Activated T-cell treated with anti-CD3 and anti-CD28 coated beads for 24 hours (primary cell): ENCODE measurements at places on chromosomes 7 and 10.

GRCh38 chr7:104838537-104839299 is 175.3 kb upstream of the KMT2E start:
- DNase-seq, result no peak

DNA sequence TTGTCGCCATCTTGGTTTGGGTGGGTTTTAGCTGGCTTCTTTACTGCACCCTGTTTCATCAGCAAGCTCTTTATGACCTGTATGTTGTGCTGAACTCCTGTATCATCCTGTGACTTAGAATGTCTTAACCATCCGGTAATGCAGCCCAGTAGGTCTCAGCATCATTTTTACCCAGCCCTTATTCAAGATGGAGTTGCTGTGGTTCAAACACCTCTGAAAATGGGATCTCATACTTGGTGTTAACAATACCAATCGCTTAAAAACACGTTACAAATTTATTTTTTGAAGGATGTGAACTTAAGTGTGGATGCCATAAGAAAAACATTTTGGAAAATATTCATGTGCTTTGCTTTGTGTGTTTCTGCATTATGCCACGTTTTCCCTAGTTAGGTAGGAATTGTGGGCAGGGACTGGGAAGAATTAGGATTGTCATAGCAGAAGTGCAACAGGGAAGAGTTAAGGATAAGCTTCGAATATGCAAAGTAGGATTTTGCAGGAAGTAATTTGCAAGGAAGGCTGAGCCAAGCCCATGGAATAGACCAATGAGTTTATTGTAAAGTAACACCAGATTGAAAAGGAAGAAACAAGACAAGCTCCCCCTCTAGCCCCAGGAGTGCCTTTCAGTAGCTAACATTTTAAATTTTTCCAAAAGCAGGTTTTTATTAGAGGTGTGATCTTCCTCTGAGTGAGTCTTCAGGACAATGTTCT is 56.4 kb downstream of the PRR15 start:
- no peak for DNase-seq

DNA sequence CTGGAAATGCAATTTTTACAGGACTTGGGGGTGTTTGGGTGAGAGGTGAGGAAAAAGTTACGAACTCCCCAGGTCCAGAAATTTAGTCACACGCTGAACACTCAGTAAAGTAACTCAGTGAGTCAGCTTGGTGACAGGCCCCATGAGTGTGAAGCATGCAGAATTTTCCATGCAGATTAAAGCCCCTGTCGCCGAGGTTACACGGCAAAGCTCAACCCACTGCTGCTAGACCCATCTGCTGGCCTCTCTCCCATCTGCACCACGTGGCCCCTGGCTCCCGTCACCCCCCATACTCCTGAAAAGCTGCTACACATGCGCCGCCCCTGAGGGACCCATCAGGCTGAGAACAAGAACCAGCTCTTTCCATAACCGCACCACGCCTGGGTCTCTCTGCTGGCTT is 7.0 kb upstream of the MMP21 start:
- no peak for DNase-seq

DNA sequence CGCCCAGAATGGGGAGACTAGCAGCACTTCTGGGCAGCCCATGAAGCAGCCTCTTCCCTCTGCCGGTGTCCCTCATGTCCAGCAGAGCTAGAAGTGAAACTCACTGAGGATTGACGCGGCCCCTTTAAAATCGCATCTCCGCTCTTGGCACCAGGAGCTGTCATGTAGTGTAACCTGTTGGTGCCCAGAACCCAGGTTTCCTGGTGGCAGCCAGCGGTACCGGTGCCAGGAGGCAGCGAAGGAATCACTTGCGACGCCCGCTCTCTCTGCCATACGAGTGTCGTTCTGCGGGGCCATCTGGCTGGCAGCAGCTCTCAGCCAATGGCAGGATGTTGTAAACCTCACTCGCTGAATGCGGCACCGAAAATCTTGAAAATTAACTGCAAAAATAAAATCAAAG is 82.7 kb downstream of the CUX1 start:
- DNase-seq, result no peak

DNA sequence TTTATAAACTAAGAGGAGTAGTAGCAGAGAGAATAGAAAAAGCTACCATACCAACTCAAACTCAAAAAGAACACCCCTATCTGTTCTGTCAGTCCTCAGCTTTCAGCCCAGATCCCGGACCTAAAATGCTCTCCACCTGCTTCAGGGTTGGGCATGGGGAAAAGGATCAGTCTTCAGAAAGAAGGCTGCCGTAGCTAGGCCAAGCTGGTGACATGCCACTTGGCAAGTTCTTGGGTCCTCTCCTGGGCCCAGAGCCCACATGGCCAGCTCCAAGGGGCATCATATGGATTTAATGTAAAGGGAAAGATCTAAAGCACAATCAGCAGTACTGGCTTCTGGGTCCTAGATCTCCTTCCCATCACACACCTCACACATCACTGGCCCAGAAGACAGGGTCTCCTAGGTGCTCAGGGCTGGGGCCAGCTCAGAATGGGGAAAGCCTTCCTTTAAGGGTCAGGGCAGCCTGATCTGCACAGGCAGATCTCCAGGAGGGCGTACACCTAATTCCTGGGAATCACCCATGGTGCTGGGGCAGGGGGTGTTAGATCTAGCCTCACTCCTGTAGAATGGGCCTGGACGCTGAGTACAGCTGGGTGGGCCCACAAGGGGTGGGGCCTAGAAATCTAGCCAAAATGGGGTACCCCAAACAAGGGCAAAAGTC is 2.5 kb downstream of the VAX1 start:
- DNase-seq, result no peak

GRCh38 chr10:122341141-122341810 is 33.2 kb upstream of the PLEKHA1 start:
- no peak for DNase-seq

- DNase-seq, result no peak
These were observed 5.2 kb downstream of the GRID1 start for GRCh38 chr10:86361156-86362128.

DNA sequence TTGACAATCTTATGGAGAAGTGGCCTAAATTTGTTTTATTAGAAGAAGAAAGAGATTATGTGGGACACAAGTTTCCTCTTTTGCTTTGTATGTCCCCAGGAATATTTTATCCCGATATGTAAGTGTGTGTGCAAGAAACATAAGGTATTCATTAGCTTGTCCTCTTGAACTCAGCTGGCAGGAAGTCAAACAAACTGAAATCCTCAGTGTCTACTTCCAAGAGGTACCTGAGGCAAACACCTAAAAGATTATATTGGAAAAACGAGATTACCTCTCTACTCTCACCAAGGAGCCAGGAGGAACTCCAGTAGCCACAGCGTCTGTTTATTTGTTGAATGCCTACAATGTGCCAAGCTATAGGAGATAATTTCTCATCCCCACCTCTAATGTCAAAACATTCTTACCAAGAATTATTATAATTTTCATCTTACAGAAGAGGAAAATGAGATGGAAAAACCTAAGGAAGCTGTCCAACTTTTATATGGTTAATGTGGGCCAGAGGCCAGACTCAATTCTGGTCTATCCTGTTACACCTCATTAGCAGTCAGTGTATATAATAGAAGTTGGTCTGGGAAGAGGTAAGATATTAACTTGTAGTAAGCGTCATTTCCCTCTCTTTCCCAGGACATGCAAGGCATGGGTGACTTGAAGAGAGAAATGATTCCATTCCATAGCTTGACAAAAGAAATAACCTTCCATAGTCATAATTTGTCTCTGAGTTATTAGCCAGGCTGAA is 692.7 kb downstream of the MAGI2 start:
- DNase-seq, result no peak

DNA sequence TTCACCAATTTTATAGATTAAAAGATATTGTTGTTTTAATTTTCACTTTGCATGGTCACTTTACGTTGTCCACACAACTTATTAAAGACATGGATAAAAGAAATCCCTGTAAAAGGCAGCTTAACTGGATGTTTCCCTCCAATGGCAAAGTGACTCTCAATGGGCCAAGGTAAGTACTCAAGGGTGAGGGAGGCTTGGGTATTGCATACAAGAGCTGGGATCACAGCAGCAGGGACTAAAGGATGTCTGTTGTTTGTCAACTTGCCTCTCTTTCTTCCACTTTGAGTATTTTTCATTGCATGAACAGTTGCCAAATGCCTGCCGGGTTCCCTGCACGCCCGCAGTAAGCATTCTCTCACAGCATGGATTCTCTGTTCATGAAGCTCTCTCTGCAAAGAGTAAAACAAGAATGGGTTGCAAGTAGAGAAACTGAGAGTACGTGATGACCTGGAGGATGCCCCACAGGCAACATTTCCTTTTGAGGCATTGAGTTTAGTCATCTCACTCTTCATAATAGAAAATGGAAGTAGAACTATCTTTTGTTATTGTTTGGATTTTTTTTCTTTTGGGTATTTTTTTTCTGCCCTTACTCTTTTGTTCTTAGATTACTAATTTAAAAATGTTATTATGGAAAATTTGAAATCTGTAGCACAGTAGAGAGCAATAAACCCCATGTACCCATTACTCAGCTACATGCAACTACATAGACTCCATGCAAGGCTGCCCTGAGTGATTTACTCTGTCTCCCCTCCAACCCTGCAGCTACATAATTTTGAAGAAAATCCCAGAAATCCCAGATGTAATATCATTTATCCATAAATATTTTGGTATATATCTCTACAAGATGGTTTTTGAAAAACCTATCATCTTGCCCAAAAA is 26.3 kb downstream of the GPR141 start:
- DNase-seq, result no peak

DNA sequence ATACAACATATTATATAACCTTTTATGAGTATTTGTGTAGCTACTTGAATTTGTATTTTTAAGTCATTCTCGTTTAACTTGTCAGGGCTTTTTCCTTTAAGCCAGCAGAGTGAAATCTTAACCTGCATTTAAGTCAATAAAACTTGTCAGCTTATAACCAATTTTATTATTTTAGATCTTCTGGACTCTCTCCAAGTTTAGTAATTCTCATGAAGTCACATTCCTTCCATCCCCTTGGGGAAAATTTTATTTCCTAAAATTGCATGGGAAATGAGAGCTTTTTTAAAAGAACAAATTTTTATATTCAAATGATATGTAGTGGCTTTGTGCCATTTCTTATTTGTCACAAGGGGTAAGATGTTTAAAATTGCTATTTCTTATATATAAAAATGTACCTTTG is 74.0 kb downstream of the SEPTIN7 start:
- DNase-seq, result no peak

GRCh38 chr10:77220150-77220549 is 417.5 kb downstream of the KCNMA1 start:
- DNase-seq, result no peak

- DNase-seq, result no peak
These were observed 96.8 kb upstream of the PHYHIPL start for GRCh38 chr10:59079386-59080226.

DNA sequence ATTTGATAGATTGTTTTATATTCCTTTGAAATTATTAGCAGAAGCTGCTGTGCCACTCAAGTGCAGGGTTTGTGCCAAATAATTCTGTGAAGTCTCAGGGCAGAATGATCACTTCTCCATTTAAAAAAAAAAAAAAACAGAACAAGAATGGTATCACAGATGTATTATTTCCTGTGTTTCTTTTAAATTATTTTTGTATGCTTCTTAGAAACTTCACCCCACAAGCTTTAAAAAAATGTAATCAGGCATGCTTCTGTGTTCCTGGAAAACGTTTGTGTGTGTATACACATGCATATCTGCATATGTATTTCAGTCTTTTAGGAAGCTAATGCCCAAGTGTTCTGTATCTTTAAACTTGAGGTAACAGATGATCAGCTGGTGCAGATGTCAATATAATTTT is 6.3 kb upstream of the CD36 start:
- DNase-seq, result no peak

GRCh38 chr7:116209561-116210070 is 723 bp upstream of the TES start:
- DNase-seq, result no peak

DNA sequence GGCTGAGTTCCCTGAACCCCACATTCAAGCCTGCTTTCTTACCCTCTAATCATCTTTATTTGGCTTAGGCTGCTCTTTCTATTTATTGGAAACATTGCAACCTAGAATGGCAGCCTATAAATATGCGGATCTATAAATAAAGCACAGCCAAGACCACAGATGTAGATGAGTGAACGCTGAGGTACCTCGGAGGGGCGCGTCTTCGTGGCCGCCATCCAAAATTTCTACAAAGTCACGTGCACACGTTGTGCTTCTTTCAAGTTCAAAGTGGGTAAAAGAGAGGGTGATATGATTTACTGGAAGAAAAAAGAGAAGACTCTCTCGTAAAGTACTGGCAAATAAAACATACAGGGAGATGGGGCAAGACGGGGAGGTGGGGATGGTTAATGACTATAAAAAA is 132.6 kb upstream of the RSU1 start:
- DNase-seq, result no peak

DNA sequence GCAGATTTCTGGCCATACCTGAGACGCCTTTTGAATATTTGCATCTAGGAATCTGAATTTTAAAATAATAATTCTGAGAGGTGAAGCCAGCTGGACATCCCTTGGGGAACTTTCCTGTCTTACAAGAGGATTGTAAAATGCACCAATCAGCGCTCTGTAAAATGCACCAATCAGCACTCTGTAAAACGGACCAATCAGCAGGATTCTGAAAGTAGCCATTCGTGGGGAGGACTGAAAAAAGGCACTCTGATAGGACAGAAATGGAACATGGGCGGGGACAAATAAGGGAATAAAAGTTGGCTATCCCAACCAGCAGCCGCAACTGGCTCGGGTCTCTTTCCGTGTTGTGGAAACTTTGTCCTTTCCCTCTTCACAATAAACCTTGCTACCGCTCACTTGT is 9.9 kb downstream of the PPIF start:
- no peak for DNase-seq

GRCh38 chr7:25989140-25989705 is 162.8 kb upstream of the NFE2L3 start:
- no peak for DNase-seq

- no peak for DNase-seq
These were observed 50.9 kb upstream of the TM9SF3 start for GRCh38 chr10:96637709-96638108.

DNA sequence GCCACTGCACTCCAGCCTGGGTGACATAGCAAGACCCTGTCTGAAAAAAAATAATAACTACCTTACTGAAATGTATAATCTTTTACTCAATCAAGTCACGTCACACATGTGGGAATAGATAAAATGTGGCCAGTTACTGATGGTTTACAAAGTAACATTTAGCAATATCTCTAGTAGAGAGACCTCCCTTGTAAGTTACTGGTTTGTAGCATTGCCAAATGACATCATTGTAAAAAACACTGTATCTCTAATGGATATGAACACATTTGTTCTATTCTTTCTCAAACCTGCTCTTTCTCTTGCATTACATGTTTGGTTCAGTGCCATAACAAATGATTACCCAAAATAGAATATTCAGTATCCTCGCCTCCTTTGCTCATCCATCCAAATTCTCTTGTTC is 18.8 kb downstream of the TET1 start:
- DNase-seq, result no peak

DNA sequence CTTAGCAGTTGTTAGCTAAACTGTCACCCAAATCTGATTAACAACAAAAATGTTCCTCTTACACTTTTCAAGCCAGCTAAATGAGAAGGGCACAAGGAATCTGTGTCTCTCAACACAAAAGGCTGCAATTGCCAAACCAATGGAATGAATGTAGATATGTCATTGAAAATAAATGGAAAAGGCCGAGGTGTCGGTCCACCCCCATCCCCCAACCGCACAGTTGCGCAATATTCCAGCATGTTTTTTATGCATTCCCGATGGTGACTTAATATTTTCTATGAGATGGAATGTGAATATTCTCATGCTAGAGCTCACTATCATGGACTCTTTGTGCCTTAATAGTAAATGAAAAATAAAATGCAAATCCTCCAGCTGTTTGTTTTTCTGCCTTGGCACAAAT is 181.6 kb upstream of the LRGUK start:
- no peak for DNase-seq

GRCh38 chr10:116836083-116836482 is 13.2 kb upstream of the ENO4 start:
- DNase-seq, result no peak
